ENCODE measurements at places on chromosomes 13 and 19.
A peak's percentile ranks its signal among the peaks of the same experiment; 100 is the strongest.

DNA sequence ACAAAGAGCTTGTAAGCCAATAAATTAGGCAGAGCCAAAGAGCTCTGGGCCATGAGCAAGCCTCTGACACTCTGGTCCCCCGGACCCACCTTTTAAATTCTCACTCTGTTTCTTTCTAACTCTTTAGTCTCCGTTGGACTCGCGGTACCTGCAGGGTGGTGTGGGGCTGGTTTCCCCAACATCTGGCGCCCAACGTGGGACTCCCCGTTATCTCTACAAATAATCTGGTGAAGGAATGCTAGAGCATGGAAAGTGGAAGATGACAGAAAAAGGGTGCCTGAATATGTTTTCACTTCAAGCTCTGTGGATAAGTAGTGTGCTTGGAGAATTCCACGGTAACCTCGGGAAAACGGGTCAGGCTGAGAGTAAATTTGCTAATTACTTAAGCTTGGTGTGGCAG lies 36.5 kb upstream of the CYP2B6 start:
- no peak for DNase-seq

DNA sequence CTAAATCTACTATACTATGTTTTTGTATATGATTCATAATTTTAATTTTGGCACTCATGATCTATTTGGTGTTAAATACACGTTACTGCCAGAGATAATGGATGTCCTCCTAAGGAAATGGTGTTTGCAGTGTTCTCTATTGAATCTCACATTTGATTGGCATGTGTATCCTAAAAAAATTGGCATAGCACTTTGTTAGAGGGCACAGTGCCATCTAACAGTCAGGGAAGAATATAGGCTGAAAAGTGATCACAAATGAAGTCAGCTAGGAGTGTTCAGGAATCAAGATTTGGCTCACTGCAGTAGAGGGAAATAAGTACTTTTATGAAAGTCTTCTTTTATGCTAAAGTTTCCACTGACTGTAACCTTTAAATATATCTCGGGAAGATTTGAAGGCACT lies 624.6 kb downstream of the GPC6 start:
- no peak for DNase-seq

- DNase-seq: no peak
Measured at GRCh38 chr13:39941236-39941635, 285.8 kb downstream of the COG6 start.

GRCh38 chr13:40916207-40916998 lies 102.7 kb downstream of the ELF1 start:
- DNase-seq: no peak

GRCh38 chr19:36046443-36047050 lies 7.5 kb downstream of the THAP8 start:
- no peak for DNase-seq

DNA sequence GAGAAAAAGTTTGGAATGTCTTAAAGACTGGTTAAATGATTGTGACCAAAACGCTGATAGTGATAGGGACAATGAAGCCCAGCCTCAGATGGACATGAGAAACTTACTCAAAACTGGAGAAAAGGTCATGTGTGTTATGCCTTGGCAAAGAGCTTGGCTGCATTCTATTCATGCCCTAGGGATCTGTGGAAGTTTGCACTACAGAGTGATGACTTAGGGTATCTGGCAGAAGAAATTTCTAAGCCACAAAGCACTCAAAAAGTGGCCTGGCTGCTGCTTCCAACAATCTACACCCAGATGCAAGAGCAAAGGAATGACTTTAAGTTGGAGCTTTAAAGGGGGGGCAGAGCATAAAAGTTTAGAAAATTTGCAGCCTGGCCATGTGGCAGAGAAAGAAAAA lies 521.3 kb downstream of the UQCRFS1 start:
- DNase-seq: no peak

GRCh38 chr19:33445442-33446329 lies 72.2 kb downstream of the CEBPG start:
- no peak for DNase-seq

DNA sequence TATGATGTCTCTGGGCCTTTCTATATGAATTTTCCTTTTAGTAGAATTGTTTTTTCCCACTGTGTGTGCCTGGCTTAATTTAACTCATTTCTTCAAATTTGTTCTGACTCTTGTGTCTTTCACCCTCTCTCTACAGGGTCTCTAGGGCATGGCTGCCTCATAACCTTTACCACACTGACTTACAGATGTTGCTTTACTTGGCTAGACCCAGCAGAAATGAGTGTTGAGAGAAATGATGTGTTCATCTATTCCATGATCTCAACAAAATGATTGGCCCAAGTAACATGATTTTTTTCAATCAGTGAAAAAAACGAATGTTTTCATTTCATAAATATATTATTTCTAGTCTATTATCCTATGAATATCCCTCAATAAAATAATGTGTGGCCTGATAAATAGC lies 195.0 kb downstream of the GPC5 start:
- DNase-seq: no peak

GRCh38 chr13:52845766-52846566 lies 2.5 kb downstream of the PCDH8 start:
- DNase-seq: no peak

GRCh38 chr13:23789576-23790346 lies 99.4 kb downstream of the MIPEP start:
- no peak for DNase-seq

DNA sequence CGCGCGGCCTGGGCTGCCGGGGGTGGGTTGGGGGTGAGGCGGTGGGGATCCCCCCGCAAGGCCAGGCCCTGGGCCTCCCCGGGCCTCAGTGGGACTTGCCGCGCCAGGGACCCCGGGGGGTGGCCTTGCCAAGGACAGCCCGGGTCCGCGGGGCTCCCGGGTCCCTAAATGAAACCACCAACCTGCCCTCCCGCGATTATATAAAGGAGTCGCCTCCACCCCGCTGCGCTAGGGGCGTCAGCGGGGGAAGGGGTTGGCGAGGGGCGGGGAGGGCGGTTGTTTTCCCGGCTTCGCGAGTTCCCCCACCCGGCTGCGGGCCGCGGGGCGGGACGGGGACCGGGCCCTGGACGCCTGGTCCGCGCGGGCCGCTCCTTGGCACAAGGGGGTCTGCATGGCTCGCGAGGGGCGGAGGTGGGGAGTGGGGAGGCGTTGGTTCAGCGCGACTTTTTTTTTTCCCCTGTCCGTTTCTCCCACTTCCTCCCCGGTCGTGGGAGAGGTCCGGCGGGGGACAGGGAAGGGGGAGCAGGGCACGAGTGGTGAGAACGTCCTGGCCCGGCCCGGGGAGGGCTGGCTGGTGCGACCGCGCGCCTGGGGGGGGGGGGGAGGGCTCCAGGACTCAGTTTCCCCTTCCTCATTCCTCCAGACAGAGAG lies 822 bp upstream of the ZBTB7A start:
- DNase-seq: no peak

DNA sequence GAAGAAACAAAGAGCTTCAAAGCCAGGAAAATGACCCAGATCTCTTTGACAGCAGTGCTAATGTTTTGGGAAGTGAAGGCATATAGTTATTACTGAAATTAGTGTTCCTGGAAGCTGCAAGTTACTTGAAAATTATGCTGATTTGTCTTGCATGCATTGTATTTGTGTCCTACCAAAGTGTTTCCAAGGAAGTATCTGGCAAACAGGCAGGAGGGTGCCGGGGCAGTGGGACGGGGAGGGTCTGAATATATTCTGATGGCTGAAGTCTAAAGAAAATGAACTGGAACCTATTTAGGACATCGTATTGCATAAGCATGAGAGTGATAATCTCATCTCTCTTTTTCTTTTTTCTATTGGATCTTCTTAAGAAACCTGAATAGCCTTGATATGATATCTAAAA lies 9.0 kb downstream of the RNASEH2B start:
- DNase-seq: no peak

DNA sequence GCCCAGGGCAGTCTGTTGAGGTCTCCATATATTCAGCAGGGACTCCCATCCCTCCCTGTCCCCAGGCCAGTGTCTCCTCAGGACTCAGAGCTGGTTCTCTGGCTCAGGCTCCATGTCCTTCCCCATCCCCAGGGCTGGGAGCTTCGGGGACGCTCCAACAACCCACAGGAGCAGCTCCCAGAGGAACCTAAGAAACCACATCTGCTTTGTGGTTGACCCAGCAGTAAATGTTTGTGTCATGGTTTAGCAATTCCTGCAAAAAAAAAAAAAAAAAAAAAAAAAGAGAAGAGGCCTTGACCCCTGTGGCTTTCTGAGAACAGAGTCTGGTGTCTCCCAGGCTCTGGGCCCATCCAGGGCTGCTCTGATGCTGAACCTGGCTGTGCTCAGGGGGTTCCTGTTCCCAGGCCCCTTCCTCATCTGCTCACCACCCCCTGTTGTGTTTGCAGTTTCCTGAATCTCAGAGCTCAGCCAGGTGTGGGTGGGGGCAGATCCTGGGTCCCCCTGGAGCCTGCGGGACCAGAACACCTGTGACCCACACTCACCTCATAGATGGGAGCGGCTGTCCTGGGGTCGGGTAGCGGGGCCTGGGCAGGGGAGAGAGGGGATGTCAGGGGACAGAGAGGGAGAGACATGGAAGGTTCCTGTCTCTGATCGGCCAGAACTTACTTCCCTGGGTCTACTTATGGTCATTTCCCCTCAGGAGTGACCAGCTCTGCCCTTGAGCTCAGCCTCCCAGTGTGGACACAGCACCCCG lies 25.2 kb upstream of the CEACAM1 start:
- DNase-seq: peak; percentile 59

- no peak for DNase-seq
Measured at GRCh38 chr13:75217949-75218348, 264.0 kb downstream of the TBC1D4 start.

DNA sequence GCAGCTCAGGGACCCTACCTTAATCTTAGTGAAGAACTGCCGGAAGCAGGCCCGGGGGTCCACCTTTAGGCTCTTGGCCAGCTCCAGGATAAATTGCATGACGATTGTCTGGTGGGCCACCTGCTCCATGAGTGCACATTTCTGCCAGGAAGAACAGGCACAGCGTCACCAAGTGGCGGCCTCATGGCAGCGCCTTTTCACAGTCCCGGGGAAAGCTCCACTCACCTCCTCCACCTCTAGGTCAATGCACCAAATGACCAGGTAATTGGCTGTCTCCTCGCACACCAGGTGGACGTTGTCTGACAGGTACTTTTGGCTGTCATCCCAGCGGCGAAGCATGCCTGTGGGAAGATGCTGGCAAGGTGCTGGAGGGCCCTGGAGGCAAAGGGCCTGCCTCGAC lies 8.3 kb downstream of the CDC37 start:
- no peak for DNase-seq

DNA sequence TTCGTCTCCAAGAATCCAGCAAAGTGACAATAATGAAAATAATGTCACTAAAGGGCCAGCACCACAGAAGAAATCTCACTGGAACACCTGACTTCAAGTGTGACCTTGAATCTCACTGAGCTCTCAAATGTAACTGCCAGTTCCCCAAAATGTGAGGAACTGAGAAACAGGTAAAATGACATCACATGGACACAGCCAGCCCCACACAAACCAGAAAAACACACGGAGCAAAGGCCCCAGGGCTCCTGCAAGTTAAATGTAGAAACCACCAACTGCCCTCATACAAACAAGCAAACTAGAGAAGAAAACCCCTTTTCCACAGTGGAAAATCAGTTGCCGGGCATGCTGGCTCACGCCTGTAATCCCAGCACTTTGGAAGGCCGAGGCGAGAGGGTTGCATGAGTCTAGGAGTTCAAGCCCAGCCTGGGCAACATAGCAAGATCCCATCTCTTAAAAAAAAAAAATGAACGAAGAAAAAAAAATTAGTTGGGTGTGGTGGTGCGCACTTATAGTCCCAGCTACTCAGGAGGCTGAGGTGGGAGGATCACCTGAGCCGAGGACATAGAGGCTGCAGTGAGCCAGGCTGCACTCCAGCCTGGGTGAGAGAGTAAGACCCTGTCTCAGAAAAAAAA lies 8.7 kb upstream of the KANK2 start:
- DNase-seq: no peak

DNA sequence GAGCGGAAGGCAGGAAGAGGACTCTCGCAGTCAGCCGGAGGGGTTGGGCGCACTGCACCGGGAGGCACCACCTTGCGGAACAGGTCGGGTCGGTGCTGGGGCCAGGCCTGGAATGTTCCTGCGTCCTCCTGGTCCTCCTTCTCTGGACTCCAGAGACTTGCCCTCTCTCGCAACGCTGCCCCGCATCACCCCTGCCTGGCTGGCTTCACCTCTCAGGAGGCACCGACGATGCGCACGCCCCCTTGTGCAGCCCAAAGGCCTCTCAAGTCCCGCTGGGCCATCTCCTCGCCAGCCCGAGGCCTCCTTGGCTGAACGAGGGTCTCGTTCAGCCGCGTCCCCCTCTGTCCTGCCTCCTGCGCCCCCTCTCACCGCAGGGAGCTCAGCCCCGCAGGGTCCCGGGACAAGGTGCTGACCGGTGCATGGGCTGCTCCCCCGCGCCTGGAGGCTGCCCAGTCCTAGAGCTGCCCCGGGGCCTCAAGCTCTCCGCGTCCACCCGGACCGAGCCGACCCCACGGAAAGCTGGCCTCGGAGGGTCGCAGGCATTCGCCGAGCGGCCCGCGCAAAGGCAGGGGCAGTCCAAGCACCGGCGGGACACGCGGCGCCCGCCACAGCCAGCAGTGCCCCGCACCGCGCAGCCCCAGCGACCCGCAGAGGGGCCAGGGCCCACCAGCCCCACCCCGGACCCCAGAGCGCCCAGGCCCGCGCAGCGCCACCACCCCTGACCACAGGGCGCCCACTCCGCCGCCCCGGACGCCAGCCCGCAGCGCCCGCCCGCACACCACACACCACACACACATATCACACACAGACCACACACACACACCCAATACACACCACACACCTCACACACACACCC lies 133.8 kb downstream of the CRYL1 start:
- no peak for DNase-seq

DNA sequence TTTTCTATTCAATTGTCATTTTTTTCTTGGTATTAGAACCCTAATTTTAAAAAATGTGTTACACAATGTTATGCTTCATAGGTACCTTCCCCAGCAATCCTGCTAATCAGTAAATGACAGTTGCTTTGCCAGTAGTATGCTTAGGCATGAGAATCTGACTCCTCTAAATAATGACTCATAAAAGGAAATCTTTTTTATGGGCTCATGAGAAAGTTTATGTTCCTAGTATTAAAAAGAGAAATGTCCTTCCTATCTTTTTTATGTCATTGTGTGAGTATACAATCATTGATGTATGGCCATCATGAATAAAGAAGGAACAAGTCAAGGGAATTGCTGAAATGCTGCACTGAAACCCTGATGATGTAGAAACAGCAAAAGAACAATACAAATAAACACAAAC lies 1237.7 kb upstream of the PCDH20 start:
- no peak for DNase-seq

- no peak for DNase-seq
Measured at GRCh38 chr13:20435616-20436368, 89.9 kb downstream of the CRYL1 start.
